Cardiac septum (tissue), 1 donor: ENCODE measurements at places on chromosomes 7 and 10. TPM values are rescaled to one million over a fixed set of nuclear protein-coding genes. Genes with fewer than 3 reads are reported as not detected.

The PTF1A gene
- total RNA-seq, result not detected

The SFTPA1 gene
- total RNA-seq, result 0.19 TPM

The ZNF22 gene
- total RNA-seq, result 14.9 TPM

The EPHA1 gene
- not detected for total RNA-seq

The HHEX gene
- 4.4 TPM for total RNA-seq

The WNT2 gene
- total RNA-seq, result 0.70 TPM

The NPFFR1 gene
- not detected for total RNA-seq

The HOXA10 gene
- not detected for total RNA-seq

The AQP1 gene
- 155 TPM for total RNA-seq

The TFR2 gene
- total RNA-seq, result 0.13 TPM

The AP1S1 gene
- 12.1 TPM for total RNA-seq

The GPR15LG gene
- not detected for total RNA-seq

The PTN gene
- 15.8 TPM for total RNA-seq

The FAM200A gene
- 4.9 TPM for total RNA-seq

The CPN1 gene
- total RNA-seq, result not detected

The CCL24 gene
- total RNA-seq, result not detected

The TUBAL3 gene
- total RNA-seq, result 0.40 TPM

The LIPK gene
- not detected for total RNA-seq

The SPAM1 gene
- total RNA-seq, result 0.24 TPM

The PITX3 gene
- 0.51 TPM for total RNA-seq

The WNT8B gene
- not detected for total RNA-seq

The IL6 gene
- 5.8 TPM for total RNA-seq

The SFR1 gene
- 7.2 TPM for total RNA-seq

The AKR1C8 gene
- 0.86 TPM for total RNA-seq

The MMD2 gene
- total RNA-seq, result not detected

The COL26A1 gene
- total RNA-seq, result not detected

The SRI gene
- 69.0 TPM for total RNA-seq

The CLCN1 gene
- total RNA-seq, result not detected

The SRRM3 gene
- 7.6 TPM for total RNA-seq

The TMEM213 gene
- not detected for total RNA-seq

The HOGA1 gene
- total RNA-seq, result 20.4 TPM

The TMEM184A gene
- total RNA-seq, result 0.08 TPM

The ZNF33B gene
- 7.4 TPM for total RNA-seq
